ENCODE measurements at places on chromosomes 6 and 20.
A peak's percentile ranks its signal among the peaks of the same experiment; 100 is the strongest.

GRCh38 chr6:87905101-87905641 lies 142.5 kb upstream of the SPACA1 start:
- no peaks in the 10 kb centered on the region for H3K27me3 ChIP-seq
- no peak for DNase-seq
- H3K27ac ChIP-seq = no peak overlapping the region
- no peak overlapping the region for H3K4me3 ChIP-seq
- H3K36me3 ChIP-seq = no peaks in the 10 kb centered on the region

DNA sequence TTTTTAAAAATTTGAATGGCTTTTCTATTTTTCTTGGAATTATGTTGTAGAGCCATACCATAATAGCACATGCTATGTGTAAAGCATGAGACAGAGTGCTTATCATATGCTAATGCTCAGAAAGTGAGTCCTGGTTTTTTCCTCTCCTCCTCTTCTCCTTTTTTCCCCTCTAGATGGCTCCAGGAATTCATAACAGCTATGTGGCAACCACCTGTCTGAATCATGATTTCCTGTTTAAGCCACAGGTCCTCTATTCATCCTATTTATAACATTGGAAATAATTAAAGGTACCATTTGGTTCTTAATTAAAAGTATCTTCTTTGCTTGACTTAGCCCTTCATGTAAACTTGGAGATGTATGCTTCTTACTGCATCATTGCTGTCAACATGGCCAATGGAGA lies 260.0 kb upstream of the MAP3K7 start:
- no peak for DNase-seq
- H3K27me3 ChIP-seq = no peaks in the 10 kb centered on the region
- H3K36me3 ChIP-seq = no peaks in the 10 kb centered on the region
- no peak overlapping the region for H3K27ac ChIP-seq
- no peaks in the 10 kb centered on the region for H3K4me1 ChIP-seq

DNA sequence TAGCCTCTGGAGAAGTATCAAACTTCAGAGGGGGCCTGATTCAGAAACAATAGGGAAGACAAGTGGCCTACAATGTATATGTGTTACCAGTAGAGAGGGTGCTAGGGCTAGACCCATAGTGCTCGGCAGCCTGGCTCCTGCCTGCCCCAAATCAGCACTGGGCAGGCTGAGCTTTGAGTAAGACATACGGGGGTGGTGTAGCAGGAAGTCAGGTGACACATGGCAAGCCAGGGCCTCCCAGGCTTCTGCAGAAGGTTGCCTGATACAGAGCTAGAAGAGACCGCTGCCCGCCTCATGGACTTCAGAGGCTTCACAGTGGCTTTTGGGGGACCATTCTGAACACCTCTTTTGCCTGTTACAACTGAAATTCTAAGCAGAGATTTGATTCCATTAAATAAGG lies 43.4 kb downstream of the RALY start:
- DNase-seq = no peak
- peak overlapping the region; percentile 1 for H3K27ac ChIP-seq
- H3K27me3 ChIP-seq = no peaks in the 10 kb centered on the region

- H3K27ac ChIP-seq = no peak overlapping the region
- H3K27me3 ChIP-seq = peaks cover 7% of the 10 kb centered on the region
- no peaks in the 10 kb centered on the region for H3K36me3 ChIP-seq
- DNase-seq = no peak
- no peak overlapping the region for H3K4me3 ChIP-seq
These were observed 8.1 kb downstream of the SCRT2 start for GRCh38 chr20:667351-668034.

GRCh38 chr6:137303441-137303840 lies 84.3 kb upstream of the IFNGR1 start:
- no peaks in the 10 kb centered on the region for H3K27me3 ChIP-seq
- H3K36me3 ChIP-seq = no peaks in the 10 kb centered on the region
- H3K4me3 ChIP-seq = no peak overlapping the region
- DNase-seq = no peak

DNA sequence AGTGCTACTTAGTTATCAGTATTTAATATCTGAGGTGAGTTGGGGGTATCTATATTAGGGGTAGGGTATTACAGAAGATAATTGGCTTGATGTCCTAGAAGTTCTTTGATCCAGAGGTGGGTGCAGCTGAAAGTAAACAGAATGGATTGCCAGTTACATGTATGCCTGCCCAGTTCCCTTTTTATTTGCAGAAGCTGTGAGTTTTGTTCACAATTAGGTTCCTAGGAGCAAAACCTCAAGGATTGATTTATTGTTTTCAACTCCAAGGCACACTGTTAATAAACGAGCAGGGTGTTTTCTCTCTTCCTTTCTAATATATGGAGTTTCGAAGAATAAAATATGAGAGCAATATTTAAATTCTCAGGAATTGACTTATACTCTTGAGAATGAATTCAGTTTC lies 129.0 kb downstream of the SULF2 start:
- H3K4me1 ChIP-seq = no peaks in the 10 kb centered on the region
- H3K4me3 ChIP-seq = no peak overlapping the region
- no peaks in the 10 kb centered on the region for H3K27me3 ChIP-seq
- no peak overlapping the region for H3K27ac ChIP-seq
- peaks cover 42% of the 10 kb centered on the region for H3K36me3 ChIP-seq
- DNase-seq = no peak

DNA sequence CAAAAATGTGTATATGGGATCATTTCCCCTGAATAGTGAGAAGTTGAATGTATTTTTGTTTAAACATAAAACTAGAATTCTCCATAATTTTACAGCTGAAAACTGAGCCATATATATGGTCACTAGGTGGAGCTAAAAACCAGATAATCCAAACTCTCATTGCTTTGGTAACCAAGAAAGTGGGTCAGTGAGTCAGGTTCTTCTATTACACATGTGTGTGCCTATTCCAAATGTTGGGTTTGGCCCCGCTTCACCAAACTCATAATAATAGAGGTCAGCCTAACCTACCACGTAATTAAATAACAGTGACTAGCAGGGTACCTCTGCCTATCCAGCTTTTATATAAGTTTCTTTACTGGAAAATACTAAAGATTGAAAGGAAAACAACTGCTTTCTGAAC lies 19.3 kb upstream of the RNGTT start:
- H3K4me3 ChIP-seq = no peak overlapping the region
- H3K27me3 ChIP-seq = no peaks in the 10 kb centered on the region
- no peaks in the 10 kb centered on the region for H3K36me3 ChIP-seq
- no peak for DNase-seq
- no peaks in the 10 kb centered on the region for H3K4me1 ChIP-seq

DNA sequence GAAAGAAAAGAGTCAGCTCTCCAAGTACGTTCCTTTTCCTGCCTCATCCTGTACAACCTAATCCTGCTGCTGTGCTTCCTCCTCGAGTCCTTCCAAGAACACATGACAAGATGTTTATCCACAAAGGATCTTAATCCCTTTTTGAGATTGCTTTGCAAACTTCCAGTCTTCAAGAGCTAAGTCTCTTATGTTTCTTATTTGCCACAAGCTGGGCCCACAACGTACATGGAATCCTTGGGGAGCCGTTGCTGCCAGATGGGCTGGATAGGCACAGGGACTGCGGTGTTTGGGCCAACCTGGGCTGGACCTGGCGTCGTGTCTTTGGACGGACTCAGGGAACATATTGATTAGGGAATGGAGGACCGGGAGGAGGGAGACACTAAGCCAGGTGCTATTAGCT lies 79.7 kb upstream of the AFDN start:
- no peaks in the 10 kb centered on the region for H3K36me3 ChIP-seq
- DNase-seq = no peak
- no peaks in the 10 kb centered on the region for H3K4me1 ChIP-seq
- no peaks in the 10 kb centered on the region for H3K27me3 ChIP-seq

Data from lung (tissue), 17 donors.